ENCODE measurements at places on chromosomes 5 and 9.

GRCh38 chr9:22210262-22210661 is 201.2 kb upstream of the CDKN2B start:
- no peak for DNase-seq

- no peak for DNase-seq
Measured at GRCh38 chr9:83327750-83328622, 210.2 kb downstream of the FRMD3 start.

- no peak for DNase-seq
Measured at GRCh38 chr9:95574176-95574575, 57.4 kb upstream of the PTCH1 start.

- DNase-seq = no peak
Measured at GRCh38 chr9:4796988-4797853, 4.5 kb downstream of the RCL1 start.

DNA sequence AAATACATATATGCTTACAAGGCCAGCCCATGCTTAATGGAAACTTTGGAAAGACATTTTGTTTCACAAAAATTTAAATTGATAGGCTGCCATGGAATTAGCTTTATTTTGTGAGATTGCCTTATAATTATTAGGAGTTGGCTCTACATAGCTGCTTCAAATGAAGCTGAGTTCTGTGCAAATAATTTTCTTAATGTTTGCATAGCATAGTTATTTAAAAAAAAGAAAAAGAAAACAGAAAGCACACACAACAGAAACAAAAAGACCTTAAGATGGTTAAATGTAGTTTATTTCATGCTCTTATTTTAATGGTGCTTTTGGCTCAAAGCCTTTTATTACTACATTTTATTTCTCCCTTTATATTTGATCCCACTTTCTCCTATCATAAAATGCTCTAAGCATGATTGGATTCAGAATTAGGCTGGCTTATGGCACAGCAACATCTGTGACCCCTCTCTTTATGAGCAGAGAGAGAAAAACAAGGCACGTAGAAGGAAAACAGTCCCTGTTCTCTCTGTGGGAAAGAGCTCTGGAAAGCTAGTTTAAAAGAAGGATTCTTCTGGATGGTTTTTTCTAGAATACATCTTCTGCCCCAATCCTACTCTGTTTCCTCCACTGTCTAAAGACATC is 530.5 kb downstream of the NTRK2 start:
- no peak for DNase-seq

DNA sequence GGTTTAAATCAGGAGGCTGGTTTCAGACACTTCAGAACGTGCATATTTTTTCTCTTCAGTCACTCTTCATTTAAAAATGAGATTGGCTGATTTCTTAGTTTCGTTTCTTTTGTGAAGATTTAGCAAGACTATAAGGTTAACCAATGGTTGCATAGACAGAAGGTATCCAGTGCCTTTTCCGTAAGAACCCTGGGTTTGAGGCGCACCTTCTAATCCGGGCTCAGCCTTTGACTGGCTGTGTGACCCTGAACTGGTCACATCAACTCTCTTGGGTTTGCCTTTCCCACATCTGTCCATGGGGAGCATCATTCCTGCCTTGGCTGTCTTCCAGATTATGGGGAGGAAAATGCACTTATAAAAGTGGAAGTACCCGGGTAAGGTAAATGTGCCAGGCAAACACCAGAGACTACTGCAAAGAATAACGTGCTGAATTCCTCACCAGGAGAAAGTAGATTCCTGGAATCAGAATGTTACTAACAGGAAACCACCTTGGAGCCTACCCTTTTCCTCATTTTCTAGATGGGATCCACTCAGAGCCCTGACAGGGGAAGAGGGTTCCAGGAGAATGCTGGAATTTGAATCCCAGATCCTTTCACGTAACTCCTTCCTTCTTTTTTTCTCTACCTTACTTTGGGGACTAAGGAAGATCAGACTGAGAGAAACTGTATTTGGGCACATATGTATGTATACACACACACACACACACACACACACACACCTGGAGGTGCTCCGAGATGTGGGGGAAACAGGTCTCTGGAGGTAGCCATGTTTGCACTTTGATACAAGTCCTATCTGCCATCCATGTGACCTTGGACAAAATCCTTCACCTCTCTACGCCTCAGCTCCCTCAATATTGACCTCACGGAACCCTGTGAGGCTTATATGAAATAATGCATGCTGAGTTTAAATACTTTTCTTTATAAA is 6.8 kb downstream of the HAND1 start:
- DNase-seq = no peak

- DNase-seq = no peak
Measured at GRCh38 chr5:141747152-141748141, 65.4 kb upstream of the ARAP3 start.

- DNase-seq = no peak
Measured at GRCh38 chr5:56415356-56415765, 182.2 kb upstream of the ANKRD55 start.

GRCh38 chr5:126000507-126000906 is 422.7 kb upstream of the GRAMD2B start:
- DNase-seq = no peak

GRCh38 chr5:135641734-135642487 is 63.1 kb upstream of the CXCL14 start:
- no peak for DNase-seq

DNA sequence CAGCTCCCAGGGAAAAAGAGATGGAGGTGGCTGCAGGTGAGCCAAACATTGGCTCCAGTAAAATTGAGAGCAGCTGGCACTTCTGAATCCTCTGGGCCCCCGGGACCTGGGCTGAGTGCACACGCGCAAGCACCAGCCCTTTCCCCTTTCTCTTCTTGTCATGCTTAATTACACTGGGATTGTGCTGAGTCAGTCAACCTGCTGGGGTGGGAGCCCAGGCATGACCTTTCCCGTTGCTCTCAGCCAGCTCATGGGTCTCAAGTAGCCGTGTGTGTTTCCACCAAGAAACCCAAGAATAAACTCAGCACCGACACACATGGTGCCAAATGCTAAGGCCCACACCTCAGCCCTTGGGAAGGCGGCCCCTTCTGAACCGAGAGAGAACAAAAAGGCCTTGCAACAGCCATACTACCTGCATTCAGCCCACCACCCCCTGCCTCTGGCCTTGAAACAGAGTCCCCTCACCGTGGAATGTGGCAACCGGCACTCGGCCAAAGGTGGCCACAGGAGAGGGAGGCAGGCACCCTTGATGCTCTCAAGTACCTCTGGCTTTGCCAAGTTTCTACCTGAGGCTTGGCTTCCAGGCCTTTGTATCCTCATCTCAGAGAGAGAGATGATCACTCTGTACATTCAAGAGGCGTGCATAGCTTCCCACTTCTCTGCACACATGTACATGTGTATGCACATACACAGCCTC is 28.1 kb downstream of the SLIT3 start:
- no peak for DNase-seq

DNA sequence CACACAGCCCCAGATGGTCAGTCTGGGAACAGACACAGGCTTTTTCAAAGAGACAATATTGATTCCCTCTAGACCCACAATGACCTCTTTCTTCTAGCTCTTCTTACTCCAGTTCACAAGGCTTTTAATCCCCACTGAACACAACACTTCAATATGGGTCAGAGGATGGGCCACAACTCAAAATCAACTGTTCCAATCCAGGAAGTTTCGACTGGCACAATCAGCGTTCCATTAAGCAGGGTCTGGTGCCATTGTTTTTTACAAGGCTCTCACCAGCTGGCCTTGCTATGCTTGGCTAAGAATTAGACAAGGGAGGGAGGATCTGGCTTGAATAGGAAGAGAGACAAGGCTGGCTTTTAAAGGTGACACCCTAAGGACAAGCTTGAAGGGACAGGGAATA is 199.4 kb upstream of the SLC24A2 start:
- no peak for DNase-seq

DNA sequence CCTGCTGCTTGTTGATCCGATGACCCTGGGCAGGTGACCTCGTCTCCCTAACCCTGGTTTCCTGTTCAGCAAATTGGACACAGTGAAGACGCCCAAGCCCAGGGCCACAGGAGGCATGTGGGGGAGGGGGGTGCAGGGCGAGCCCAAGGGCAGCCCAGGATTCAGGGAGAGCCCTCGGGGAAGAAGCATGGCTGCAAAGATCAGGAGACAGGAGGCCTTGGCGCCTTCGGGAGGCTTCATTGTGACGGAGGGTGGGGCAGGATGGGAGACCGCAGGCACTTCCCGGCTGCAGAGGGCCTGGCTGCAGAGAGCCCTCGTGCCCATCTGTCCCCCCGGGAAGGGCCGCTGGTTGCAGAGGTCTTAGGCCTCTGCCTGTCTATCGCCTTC is 6.2 kb downstream of the ASS1 start:
- DNase-seq = no peak

DNA sequence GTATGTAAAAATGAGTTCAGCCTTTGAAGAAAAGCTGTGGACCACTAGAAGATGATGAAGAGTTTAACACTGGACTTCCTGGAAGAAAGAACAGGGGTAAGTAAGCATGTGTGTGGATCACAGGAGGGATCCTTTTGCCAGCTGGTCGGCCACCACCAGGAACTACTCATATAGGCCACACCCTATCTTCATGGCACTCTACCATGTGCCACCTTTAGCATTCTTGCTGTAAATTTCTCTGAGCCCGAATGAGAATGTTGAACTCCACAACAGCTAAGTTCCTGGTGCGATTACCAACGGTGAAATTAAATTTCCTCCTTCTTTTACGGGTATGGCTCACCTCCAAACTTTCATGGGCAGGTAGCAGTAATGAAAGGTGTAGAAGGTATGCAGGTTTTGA is 102.3 kb downstream of the ATP10B start:
- DNase-seq = no peak

DNA sequence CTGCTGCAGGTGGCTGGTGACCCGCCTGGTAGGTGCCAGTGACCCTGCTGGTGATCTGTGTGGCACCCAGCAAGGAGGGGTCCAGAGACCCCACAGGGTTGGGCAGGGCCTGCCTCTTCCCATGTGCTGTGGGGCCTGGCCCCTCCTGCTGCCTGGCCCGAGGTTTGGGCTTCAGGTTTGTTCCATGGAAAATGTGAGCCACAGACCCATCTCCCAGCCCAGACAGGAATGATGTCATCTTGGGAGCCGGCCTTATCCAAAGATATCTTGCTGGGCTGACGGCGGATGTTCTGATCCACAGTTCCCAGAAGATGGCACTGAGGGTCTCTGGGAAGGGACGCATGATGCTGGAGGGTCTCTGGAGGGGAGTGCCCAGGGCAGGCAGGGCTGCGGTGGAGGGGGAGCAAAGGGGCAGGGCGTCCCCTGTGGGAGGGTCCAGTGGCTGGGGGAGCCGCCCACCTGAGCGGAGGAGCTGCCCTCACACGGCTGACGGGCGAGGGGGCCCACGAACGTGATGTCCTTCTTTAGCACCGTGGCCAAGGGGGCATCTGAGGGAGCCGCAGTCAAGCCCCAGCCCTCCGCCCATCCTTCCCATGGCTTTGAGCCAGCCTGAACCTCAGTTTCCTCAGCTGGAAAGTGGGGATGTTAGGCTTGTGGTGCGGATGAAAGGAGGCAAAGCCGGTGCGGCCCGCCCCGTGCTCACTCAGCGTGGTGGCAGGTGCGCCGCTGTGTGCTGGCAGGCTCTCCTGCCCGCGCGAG is 68.1 kb downstream of the COL5A1 start:
- DNase-seq = no peak

DNA sequence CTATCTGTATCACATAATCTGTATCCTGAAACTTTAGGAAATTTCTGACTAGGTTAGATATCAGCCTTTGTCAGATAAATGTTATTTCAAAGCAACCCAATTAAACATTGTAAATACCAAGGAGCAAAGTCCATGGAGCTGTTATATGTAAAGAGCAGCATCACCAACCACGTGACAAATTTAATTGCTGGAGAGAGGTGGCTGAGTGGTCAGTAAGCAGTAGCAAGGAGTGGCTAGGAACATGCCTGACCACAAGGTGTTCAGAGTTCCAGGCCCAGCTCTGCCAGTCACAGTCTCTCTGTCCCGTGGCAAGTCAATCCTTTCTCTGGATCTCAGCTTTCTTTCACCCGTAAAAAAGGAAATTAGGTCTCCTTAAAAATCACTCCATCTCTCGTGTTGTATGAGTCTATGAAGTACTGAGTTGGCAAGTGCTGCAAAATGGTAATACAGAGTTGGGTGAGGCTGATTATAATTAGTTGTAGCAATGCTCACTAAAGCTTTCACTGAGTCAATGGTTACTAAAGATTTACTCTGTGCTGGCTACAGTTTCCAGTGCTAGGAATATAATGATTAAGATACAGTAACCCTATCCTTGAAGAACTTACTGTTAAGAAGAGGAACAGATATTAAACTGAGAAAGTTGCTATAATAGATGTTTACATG is 166.1 kb downstream of the GNAQ start:
- no peak for DNase-seq

- no peak for DNase-seq
Measured at GRCh38 chr5:172004824-172005237, 1.6 kb downstream of the FBXW11 start.

DNA sequence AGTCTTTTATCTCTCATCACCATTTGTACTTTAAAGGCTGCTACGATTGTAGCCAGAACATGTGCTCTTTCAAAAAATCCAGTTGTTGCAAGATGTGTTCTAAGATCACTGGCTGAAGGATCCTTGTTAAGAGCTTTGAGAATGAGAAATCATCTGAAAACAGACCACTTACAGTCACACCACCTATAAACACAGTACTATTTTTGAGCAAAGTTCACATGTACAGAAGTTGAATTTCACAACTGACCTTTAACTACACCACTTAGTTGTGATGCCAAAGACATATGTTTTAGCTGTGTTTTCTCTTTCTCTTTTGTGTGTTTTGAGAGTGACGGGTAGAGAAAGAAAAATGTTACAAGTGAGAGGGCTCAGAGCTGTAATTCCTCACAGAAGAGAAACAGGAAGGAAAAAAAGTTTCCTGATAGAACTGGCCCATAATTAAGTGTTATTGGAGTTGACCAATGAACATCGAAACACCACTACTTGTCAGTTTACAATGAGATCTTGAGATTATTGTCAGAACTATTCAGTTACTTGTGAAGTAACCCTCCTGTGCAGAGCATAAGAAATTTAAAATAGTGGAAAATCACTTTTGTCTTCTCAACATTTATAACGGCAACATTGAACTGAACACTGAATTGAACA is 245.4 kb downstream of the MLLT3 start:
- DNase-seq = no peak

- no peak for DNase-seq
Measured at GRCh38 chr5:402615-403359, 40.2 kb upstream of the EXOC3 start.

GRCh38 chr5:98825582-98826375 is 52.3 kb downstream of the RGMB start:
- DNase-seq = no peak

All from activated CD4-positive, CD25-positive, alpha-beta regulatory T cell (primary cell).